Heart left ventricle (tissue), 16 donors: ENCODE measurements at places on chromosomes 5 and 9. TPM values are rescaled to one million over a fixed set of nuclear protein-coding genes. Genes with fewer than 3 reads are reported as not detected.

- DNase-seq: no peak
Measured at GRCh38 chr9:7286101-7286500, 513.5 kb downstream of the DMAC1 start.

GFPT2 gene
- 4.1 TPM for polyA plus RNA-seq

EXOSC2 gene
- polyA plus RNA-seq: 19.7 TPM

DNA sequence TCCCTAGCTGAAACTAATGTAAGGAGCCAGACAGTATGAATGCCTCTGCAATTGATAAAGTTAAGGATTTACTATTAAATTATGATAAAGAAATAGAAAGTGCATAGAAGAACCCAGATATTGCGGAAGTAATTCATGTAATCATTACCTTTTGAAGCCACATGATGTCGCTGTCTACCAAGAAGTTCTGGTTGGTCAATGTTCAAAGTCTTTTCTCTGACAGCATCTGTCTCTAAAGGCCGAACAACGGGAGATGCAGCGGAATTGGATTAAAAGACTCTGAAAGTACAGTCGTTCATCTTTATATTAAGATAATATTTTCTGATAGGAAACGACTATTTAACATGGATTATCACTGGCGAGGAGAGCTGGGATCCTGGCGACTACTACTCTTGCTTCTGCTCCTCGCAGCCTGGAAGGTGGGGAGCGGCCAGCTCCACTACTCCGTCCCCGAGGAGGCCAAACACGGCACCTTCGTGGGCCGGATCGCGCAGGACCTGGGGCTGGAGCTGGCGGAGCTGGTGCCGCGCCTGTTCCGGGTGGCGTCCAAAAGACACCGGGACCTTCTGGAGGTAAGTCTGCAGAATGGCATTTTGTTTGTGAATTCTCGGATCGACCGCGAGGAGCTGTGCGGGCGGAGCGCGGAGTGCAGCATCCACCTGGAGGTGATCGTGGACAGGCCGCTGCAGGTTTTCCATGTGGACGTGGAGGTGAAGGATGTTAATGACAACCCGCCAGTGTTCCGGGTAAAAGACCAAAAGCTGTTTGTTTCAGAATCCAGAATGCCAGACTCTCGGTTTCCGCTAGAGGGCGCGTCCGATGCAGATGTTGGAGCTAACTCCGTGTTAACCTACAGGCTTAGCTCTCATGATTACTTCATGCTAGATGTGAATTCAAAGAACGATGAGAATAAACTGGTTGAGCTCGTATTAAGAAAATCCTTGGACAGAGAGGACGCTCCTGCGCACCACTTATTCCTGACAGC lies at the start of gene PCDHA8:
Gene PCDHA8 (plus strand): TSS at position 210 of the 985 bp plus-strand sequence. CDS start 135 bp downstream, at position 345.
- DNase-seq: no peak

GRCh38 chr5:80623999-80624398 lies 30.5 kb upstream of the MSH3 start:
- no peak for DNase-seq

- no peak for DNase-seq
Measured at GRCh38 chr9:92720807-92721535, 43.7 kb downstream of the BICD2 start.

SMIM3 gene
- polyA plus RNA-seq: 45.6 TPM

GRCh38 chr9:21906881-21907280 lies 87.3 kb downstream of the CDKN2A start:
- no peak for DNase-seq

BARHL1 gene
- polyA plus RNA-seq: not detected

DNA sequence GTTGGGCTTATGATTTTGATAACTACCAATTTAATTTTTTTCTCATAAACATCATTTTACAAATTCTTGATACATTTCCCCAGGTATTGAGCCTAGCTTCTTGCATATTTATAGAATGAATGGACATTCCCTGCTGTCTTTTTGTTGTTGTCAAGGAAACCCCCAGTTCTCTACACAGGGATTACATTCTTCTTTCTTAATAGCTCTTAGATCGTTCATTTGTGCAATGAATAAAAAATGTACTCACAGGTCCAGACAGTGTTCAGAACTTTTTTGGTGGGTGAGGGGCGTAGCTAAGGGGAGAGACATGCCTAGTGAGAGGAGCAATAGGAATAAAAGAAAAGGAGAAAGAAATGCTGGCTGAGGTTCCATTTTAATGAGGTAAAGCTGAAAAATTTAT lies 58.6 kb downstream of the VCAN start:
- DNase-seq: no peak

DNA sequence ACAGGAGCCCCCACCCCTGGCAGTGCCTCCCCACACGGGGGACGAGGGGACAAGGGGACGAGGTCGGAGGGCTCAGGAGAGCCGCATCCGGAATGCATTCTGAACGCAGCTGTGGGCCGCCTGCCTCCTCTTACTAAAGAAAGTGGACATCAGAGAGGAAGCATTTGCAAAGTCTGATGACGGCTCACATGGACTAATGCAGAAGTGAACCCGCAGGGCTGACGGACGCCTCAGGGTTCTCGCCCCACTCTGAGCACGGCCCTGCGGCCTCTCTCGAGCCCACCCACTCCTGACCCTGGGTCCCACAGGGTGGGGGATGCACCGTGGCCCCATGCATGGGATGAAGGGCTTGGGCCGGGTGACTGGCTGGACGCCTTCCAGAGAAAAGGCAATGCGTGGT lies 5.9 kb downstream of the LPCAT1 start:
- no peak for DNase-seq

DNA sequence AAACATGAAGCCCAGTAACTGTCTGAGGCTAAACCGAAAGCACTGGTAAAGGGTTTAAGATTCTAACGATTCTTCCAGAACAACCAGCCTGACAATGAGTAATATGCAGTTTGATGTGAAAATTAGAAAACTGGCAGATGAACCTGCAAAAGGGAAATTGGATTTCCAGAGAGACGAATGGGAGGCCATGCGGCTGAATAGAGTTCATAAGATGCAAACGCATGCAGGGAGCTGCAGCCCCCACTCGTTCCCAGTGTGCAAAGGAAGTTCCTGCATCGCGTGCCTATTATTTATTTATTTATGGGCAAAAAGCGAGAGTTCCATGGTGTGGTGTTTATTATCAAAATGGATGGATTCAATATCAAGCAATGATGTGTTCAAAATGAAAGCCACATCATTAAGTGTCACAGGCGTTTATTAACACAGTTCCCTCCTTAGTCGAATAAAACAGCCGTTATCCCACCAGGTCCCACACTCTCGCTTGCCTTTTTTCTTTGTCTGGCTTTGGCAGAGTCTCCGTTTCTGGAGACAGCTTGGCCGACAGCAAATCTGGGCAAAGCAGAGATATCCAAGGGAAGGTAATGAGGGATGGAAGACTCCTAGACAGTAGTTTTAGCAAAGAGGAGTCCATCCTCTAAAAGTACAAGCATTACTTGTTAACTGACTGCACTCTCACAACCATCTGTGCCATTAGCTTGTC lies 451.4 kb downstream of the KDM4C start:
- no peak for DNase-seq

GRCh38 chr5:72472666-72473422 lies 34.4 kb downstream of the ZNF366 start:
- no peak for DNase-seq

GADD45G gene
- 37.3 TPM for polyA plus RNA-seq

GRCh38 chr9:15909297-15909696 lies 356.5 kb downstream of the CCDC171 start:
- no peak for DNase-seq

PCDH1 gene
- 25.8 TPM for polyA plus RNA-seq

DNA sequence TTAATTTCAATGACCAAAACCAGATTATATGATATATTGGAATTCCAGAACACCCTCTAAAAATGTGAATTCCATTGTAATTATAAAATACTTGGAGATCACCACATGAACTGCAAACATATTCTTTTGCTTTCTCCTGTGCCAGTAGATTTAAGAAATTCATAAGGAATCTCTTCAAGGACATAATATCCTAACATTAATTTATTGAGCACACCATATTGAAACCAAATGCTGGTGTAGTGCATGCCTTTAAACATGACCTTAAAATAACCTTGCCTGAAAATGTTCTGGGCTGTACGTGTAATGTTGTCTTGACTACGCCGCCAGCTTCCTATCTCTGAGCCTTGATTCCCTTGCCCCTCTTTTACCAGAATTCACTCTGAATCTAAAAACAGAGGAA lies 205.0 kb upstream of the ACTBL2 start:
- no peak for DNase-seq

- no peak for DNase-seq
Measured at GRCh38 chr5:127299678-127300077, 9.1 kb downstream of the MEGF10 start.

WDR36 gene
- polyA plus RNA-seq: 4.3 TPM

DNA sequence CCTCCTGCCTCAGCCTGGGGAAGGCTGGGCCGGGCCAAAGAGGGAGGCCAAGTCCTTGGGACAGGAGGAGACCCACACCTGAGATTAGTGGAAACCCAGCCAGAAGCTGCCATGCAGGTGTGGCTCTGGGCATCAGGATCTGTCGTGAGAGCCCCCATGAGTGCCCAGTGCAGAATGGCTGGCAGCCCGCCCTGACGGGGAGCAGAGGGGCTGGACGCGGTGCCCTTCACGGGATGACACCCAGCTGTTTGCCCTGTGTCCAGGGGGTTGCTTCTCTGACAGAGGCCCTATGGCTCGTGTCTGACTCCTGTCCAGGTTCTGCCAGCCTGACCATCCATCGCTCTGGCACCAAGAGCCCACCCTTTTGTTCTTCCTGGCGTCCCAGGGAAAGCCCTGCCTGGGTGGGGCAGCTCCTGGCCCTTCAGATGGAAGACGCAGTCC lies 8.5 kb downstream of the DIPK1B start:
- no peak for DNase-seq

- no peak for DNase-seq
Measured at GRCh38 chr9:120438111-120438510, 141.9 kb downstream of the CDK5RAP2 start.

SEMA4D gene
- 4.0 TPM for polyA plus RNA-seq

DNA sequence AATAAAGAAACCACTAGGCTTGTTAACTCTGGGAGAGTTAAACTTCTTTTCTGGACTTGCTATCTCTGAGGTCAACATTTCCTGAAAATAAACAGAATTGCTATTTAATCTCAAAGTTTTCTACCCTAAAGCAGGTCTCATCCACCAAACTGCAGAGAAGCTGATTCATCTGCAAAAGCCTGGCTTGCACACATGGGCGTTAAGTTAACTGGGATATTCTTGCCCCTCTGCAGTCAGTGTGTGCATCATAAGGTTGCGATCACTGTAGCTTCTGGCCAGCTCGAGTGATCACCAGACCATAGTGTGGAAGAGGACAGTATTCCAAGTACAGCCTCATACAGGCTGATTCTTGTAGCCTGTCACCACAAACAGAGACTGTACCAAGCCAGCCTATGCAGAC lies 99.2 kb downstream of the SPOCK1 start:
- no peak for DNase-seq

DNA sequence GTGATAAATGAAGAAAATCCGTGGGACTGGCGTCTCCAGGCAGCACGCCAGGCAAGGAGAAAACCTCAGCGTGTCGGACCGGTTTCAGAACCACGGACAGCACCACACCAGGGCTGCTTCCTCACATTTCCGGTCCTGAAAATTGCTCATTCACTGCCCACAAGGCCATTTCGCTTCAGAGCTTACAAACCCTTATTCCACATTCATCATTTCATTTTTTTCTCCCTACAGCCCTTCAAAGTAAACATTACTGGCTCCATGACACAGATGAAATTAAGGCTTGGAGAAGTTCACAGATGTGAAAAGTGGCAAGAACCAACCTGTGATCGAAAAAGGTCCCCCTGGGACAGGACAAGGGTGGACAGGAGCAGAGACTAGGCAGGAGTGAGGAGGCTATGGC lies 1.5 kb upstream of the GPRIN1 start:
- peak; percentile 72 for DNase-seq

DNA sequence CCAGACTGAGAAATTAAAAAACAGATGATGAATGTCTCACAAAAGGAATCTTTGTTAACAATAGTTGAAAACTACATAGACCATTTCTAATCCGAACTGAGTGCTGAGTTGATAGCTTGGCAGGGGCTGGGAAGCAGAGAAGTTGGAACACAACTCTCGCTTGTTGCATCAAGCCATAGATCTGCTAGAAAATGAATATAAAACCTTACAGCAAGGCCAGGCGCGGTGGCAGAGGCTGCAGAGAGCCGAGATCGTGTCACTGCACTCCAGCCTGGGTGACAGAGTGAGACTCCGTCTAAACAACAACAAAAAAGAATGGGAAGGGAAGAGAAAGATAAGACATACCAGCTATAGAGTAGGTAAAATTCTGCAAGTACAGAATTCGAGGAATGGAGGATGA lies 28.0 kb upstream of the SPZ1 start:
- DNase-seq: no peak

DNA sequence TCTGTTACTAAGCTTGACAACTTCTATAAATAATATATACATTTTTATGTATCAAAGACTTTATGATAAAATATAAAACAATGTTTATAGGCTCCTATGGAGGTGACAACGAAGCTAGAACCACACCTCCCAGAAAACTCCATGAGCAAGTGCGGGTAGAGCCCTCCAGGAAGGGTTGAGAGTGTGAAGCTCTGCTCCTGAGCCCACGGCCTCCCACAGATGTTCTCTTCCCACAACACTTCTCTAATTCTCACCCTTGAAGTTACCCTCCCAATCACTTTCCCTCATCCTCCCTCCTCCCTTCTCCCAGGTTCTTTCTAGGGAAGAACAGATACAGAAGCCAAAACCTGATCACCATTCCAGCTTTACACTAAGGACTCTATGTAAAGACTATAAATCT lies 427.6 kb downstream of the SPOCK1 start:
- no peak for DNase-seq

SLCO6A1 gene
- polyA plus RNA-seq: not detected

- no peak for DNase-seq
Measured at GRCh38 chr9:112640311-112640710, 77.6 kb downstream of the INIP start.

TNFSF8 gene
- 0.47 TPM for polyA plus RNA-seq

PCSK1 gene
- 0.04 TPM for polyA plus RNA-seq

GRCh38 chr9:22102146-22103053 lies 93.3 kb upstream of the CDKN2B start:
- DNase-seq: no peak

- DNase-seq: no peak
Measured at GRCh38 chr9:117979914-117980313, 275.7 kb downstream of the TLR4 start.

DNA sequence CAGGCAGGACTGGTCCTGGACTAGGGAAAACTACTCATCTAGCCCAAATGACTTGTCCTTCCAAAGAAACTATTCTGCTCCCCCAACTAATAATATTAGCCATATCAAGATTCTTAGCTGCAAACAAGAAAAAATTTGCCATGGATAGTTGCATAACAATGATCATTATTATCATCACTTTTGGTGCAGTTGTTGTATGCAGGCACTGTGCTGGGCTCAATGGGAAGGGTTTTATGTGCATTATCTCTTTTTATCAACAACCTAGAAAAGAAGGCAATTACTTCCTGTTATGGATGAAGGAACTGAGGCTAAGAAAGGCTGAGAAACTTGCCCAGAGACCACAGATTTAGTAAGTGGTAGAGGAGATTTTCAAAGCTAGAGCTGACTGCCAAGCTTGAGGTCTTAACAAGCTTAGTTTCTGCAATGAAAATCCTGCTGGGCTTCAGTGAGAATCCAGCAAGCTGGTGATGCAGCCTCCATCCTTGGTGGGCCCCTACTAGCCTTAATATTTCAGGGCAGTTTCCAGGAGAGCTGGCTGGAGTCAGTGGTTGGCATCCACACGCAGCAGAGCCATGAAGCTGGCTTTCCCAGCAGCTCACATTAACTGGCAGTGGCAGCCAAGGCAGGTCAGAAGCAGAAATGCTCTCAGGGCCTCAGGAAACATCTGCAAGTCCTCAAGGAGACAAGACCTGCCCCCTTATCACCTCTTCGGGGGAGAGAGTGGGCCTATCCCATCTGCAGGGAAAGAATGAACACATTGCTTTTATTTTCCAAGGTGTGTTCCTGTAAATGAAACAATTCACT lies 20.5 kb upstream of the MEGF9 start:
- DNase-seq: no peak

PHF24 gene
- polyA plus RNA-seq: 0.11 TPM
